ENCODE measurements at places on chromosomes 16 and 17.

GRCh38 chr16:57753448-57754353 is 18.1 kb downstream of the KATNB1 start:
- no peak for DNase-seq

DNA sequence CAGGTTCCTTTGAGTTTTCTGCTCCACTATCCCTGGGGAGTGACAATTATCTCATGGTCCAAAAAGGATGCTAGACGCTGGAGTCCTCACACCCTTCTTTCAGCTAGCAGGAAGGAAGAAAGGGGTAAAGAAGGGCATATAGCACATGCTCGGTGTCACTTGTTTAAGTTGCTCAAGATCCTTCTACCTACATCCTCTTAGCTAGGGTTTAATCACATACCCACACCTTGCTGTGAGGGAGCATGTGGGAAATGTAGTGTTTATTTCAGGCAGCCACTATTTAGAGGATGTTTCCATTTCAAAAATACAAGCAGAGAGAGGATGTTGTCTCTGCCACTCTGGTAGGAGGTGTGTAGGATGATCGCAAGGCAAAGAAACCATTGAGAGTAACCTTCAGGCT is 4.5 kb downstream of the PRKCB start:
- DNase-seq: no peak

- DNase-seq: no peak
These were observed 167.9 kb upstream of the GSE1 start for GRCh38 chr16:85445064-85445778.

GRCh38 chr17:28648698-28649097 is 3.7 kb upstream of the BLTP2 start:
- no peak for DNase-seq

DNA sequence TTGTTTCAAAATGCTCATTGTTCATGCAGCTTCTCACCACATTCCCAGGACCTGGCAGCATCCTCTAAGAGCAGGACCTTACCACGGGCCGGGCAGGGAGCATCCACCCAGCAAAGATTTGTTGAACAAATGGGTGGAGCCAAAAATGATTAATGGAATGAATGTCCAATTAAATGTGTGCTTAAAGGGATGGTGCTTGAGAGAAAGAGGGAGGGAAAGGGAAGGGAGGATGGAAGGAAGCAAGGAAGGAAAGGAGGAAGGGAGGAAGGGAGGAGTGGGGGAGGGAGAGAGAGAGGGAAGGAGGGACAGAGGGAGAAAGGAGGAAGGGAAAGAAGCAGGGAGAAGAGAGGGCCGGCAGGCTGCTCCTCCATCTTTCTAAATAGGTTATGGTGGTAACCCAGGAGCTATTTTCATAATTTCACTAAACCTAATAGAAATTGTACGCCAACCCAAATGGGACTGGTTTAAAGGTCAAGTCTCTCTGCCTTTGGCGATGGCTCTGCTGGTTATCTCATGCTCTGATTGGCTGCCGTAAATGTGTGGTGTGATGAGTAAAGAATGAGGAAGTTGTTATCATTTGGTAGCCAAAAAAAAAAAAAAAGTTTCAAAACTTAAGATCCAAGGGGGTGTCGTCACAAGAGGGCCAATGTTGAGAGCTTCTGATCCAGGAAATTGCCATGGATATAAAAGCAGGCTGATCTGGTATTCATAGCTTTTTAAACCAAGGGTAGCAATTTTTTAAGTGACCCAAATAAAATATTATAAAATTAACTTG is 126.7 kb upstream of the FOXF1 start:
- peak; percentile 50 for DNase-seq

- DNase-seq: no peak
These were observed 105.5 kb downstream of the SPAG9 start for GRCh38 chr17:51015145-51015558.

- peak; percentile 63 for DNase-seq
These were observed 1.3 kb upstream of the TUBB3 start for GRCh38 chr16:89921702-89922476.

GRCh38 chr16:716200-716568 is 1.3 kb downstream of the METRN start:
- no peak for DNase-seq

GRCh38 chr16:85402910-85403692 is 210.0 kb upstream of the GSE1 start:
- no peak for DNase-seq

- DNase-seq: no peak
These were observed 949 bp upstream of the GSPT1 start for GRCh38 chr16:11916524-11917285.

DNA sequence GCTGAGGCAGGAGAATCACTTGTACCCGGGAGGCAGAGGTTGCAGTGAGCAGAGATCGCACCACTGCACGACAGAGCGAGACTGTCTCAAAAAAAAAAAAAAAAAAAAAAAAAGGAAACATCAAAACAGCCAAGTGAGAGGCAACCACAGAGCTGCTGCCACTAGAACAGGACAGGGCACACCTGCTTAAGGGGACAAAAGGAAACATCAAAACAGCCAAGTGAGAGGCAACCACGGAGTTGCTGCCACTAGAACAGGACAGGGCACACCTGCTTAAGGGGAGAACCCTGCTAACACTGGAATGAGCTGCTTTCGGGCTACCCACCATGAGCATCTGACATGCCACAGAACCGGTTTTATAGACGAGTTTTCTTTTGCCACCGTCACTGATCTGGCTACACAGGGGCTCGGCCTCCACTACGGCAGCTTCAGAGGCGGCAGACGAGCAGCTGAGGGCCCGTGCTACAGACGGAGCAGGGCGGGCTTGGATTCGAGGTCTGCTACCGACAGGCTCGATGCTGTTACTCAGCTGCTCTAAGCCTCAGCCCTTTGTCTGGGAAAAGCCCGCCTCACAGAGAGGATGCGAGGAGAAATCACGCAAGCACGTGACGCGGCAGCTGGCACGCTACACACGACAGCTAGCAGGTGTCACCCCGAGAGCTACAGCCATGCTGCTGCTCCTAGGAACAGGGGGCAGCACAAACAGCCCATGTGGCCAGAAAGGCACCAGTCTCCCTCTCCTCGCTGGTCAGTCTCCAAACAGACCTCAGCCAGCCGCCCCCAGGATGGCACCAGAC is 2.0 kb downstream of the P4HB start:
- no peak for DNase-seq

- DNase-seq: no peak
These were observed 2.5 kb upstream of the AIPL1 start for GRCh38 chr17:6437466-6437865.

DNA sequence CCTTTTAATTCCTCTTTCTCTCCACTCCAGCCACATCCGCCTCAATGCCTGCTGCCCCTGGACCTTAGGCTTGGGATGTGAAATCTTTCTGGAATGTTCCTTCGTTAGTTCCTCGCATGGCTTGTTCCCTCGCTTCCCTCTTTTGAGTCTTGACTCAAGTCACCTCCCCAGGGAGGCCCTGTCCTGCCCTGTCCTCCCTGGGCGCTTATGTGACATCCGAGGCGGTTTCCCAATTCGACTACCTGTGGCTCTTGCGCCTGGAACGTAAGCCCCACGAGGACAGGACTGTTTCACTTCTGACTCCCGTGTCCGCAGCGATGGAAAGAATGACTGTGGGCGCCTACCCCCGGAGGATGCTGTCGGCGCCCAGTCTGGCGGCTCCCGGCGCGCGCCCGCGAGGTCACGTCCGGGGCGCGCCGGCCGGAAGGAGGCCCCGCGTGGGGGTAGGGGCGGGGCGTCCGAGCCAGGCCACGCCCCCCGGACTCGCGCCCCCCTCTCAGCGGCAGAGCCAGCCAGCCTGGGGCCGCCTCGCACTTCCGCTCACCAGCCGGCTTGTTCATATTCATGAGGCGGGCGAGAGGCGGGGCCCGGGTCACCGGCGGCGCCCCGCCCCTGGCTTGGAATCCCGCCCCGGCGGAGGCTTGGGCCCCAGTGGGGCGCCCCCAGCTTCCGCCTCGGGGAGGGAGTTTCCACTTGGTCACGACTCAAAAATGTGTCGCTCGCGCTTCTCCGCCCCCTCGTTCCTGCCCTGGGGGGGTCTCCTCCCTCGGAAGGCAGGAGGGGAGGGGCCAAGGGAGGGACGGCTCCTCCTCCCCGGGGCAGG is 8.4 kb upstream of the GLIS2 start:
- peak; percentile 76 for DNase-seq

GRCh38 chr17:27628376-27628775 is 2.6 kb upstream of the LGALS9 start:
- DNase-seq: no peak

- DNase-seq: no peak
These were observed 77.4 kb downstream of the SPECC1 start for GRCh38 chr17:20086416-20087076.

DNA sequence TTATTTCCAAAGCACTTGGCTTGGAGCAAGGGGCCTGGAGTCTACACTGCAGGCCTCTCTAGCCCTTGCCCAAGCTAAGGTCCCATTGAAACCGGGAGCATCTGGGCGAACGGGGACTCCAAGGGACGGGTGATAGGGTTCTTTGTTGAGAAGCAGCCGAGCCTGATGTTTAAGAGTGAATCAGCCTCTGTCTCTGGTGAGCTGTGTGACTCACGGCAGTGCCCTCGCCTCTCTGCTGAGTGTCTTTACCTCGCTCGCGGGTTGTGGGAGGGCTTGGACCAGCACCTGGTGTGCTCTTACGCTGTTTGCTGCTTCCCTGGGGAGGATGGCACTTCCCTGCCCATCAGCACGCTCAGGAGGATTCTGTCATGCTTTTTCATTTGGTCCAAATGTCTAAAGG is 1.3 kb downstream of the HGS start:
- DNase-seq: no peak

DNA sequence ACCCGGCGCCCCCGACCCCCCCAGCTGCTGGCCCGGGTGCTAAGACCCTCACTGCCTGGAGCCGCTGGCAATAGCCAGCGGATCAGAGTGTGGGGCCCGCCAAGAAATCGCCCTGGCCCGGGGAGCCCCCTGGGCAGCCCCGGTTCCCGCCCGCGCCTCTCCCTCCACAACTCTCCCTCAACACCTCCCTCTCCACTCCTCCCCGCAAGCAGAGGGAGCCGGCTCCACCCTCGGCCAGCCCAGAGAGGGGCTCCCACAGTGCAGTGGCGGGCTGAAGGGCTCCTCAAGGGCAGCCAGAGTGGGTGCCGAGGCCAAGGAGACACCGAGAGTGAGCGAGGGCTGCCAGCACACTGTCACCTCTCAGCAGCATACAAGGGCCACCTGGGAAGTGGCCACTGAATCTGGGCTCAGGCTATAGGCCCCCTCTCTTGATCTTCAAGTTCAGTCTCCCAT is 385.5 kb downstream of the SEC14L1 start:
- no peak for DNase-seq

DNA sequence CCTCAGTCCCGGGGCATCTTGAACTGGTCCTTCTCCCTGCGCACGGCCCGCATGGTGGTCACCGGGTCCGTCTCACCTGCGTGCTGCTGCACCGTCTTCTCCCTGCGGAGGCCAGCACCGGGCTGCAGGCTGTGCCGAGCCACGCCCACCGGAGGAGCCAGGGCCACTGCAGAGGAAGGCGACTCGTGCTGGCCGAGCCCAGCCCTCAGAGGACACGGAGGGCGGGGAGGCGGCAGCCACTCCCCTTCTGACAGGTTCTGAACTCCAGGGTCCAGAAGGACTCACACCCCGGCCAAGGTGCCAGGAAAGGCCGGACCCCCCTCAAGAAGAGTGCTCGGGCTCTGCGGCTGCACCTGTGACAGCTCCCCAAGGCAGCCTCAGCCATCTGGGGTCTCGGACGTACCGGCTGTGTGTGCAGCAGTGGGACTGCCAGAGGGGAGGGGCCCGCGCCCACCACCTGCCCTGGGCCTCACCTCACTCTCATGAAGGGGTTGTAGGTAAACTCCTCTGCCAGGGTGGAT is 15.8 kb upstream of the IGFALS start:
- no peak for DNase-seq

DNA sequence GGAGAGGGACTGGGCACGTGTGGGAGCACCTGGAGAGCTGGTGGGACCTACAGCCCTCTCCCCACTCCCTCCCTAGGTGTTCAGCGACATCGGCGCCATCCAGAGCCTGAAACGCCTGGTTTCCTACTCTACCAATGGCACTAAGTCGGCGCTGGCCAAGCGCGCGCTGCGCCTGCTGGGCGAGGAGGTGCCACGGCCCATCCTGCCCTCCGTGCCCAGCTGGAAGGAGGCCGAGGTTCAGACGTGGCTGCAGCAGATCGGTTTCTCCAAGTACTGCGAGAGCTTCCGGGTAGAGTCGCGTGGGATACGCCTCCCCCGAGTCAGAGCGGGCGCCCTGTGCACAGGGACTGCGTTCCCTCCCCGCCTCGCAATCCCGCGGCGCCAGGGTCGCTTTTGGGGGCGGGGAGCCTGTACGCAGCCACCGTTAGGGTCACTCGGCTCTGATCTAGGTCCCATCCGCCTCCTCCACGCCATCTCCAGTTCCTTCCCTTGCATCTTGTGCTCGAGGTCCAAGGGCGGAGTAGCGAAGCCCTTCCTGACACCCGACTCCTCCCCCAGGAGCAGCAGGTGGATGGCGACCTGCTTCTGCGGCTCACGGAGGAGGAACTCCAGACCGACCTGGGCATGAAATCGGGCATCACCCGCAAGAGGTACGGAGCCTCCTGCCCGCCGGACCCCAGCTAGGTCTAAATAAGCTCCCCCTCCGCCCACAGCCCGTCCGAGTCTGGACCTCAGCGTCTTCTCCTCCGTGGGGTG is 13.0 kb downstream of the SARM1 start:
- no peak for DNase-seq

GRCh38 chr16:28298511-28298878 is 6.2 kb downstream of the SBK1 start:
- DNase-seq: no peak

- no peak for DNase-seq
These were observed 25.0 kb downstream of the FOXK2 start for GRCh38 chr17:82544431-82545070.

DNA sequence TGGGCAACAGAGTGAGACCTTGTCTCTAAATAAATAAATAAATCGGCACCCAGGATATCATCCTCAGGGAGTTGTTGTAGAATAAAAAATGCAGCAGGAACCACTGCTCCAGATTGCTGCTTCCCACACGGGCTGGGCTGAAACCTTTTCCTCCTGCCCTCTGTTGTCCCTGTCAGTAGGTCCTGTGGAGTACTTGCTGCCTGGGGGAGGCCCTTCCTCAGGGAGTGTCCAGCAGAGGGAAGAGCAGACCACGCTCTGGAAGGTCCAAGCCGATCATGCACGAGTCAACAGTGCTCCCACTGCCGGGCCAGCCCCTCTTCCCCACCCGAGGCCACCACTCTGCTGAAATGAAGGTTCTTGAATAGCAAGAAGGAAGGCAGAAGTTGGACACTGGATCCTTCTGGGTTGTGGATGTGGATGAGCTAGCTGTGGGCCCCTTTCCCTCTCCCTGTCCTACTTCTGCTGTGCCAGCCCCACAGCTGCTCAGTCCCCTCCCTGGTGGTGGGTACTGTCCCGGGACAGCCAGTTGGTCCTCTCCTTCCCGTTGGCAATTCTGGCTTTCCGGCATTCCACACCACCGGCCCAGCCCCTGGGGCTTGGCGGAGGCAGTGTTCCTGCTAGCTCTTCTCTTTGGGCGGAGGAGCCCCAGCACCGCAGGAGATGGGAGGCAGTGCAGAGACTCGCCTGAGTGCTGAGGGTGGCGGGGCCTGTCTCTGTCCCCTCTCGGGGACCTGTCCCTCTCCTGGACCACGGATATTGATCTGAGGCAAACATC is 10.8 kb downstream of the CDK5R1 start:
- DNase-seq: no peak

- peak; percentile 49 for DNase-seq
These were observed at the start of gene CIITA for GRCh38 chr16:10876799-10877341. Gene CIITA, plus strand, starts transcription at chr16:10877202. Its CDS starts 129 bp downstream, at chr16:10877331.

Measured in GM04503 (cell line).